ENCODE measurements at places on chromosomes 1 and 21.

GRCh38 chr1:39701049-39701439 is 9.8 kb upstream of the HPCAL4 start:
- DNase-seq, result no peak

DNA sequence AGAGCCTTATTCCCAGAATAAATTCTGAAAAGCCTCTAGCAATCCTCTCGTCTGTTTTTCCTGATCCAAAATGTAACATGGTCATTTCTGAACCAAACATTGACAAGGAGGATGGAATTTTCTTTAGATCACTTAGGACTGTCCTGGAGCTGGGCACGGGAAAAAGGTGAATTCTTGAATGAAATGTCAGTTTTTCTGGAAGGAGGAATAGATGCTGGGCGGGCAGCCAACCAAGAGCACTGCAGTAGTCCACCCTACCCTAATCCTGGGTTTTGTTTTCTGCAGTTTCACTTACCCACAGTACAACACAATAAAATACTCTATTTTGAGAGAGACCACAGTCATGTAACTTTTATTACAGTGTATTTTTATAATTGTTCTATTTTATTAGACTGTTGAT is 20.9 kb downstream of the RIT1 start:
- no peak for DNase-seq

DNA sequence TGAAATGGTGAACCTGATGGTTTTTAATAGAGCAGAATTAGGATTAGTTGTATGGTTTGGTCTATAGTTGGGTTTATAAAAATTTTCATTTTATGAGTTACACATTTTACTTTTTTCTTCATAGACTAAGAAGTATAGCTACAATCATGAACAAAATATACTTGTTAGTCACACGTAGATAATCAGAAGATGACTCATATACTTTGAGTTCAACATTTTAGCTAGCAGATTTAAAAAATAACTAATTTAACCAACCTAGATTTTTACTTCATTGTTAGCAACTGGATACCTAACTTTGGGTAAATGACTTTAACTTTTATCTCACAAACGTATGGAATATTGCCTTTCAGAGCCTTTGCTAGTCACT is 27.9 kb downstream of the MORC3 start:
- DNase-seq, result no peak

DNA sequence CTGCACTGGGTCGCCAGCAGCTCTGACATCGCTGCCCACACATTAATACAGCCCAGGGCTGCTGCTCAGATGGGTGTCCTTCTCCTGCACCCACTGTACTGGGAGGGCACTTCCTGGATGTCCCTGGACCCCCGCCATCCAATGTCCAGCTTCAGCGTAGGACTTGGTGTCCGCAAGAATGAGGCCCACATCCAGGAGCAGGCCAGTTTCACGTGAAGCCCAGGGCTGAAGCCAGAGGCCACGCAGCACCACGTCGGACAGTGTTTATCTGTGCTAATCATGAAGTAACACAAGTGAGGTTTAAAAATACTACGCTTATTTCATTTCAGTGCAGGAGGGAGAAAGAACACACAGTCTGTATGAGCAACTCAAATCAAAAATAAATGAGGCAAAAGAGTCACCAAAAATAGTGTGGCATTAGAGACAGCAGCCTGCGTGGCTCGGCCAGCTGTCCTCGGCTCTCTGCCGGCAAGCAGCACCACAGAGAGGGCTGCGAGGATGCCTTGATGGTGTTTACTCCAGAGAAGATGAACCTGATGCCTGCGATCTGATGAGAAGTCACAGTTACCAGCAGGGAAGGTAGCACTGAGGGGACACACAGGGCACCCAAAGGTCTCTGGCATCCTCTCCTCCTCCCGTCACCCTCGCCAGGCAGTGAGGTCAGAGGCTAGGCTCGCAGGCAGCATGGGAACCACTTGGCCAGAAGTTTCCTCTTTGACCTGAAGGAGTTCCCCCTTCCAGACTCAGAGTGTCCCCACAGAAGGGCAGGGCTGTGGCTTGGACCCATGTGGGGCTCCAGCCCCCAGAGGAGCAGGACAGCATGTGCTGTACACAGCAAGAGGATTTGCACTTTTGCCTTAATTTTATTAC is 22.1 kb upstream of the NPHP4 start:
- DNase-seq, result no peak

All from SIG-M5 (cell line).